PC-3 (cell line): ENCODE measurements at places on chromosomes 16 and 17.

- H3K27ac ChIP-seq = no peak overlapping the region
- no peak for DNase-seq
- H3K36me3 ChIP-seq = no peaks in the 10 kb centered on the region
- no peaks in the 10 kb centered on the region for H3K4me1 ChIP-seq
These were observed 218.2 kb downstream of the WWOX start for GRCh38 chr16:78317564-78318240.

- H3K36me3 ChIP-seq = no peaks in the 10 kb centered on the region
- H3K4me1 ChIP-seq = peaks cover 6% of the 10 kb centered on the region
- no peaks in the 10 kb centered on the region for H3K27me3 ChIP-seq
- no peak for DNase-seq
- no peak overlapping the region for H3K4me3 ChIP-seq
These were observed 20.4 kb downstream of the TBX2 start for GRCh38 chr17:61420052-61420451.

DNA sequence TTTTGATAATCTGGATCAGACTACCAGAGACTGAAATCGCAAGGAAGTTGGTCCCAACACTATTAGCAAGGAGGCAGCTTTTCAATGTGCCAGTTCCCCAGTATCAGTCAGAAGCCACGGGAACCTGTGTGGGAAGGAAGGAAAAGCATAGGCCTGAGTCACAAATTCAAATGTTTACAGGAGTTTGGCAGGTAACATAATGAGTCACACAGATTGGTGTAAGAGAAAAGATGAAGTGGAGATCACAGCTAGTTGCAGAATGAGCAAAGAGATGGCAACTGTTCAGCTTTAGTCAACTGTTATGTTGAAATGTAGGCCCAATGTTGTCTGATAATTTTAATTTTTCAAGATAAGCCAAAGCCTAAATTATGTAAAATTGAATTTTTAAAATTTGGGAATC lies 28.1 kb upstream of the ITGA2B start:
- DNase-seq = peak; percentile 98
- H3K4me3 ChIP-seq = no peak overlapping the region
- peaks cover 16% of the 10 kb centered on the region for H3K4me1 ChIP-seq
- H3K27ac ChIP-seq = peak overlapping the region; percentile 75

- H3K27me3 ChIP-seq = peaks cover 43% of the 10 kb centered on the region
- H3K27ac ChIP-seq = no peak overlapping the region
- no peaks in the 10 kb centered on the region for H3K4me1 ChIP-seq
- no peak for DNase-seq
These were observed 30.3 kb downstream of the PIK3R5 start for GRCh38 chr17:8935191-8935590.

GRCh38 chr17:10135539-10136257 lies 62.7 kb downstream of the GAS7 start:
- no peak for DNase-seq
- no peaks in the 10 kb centered on the region for H3K27me3 ChIP-seq
- H3K4me3 ChIP-seq = no peak overlapping the region
- H3K36me3 ChIP-seq = no peaks in the 10 kb centered on the region

DNA sequence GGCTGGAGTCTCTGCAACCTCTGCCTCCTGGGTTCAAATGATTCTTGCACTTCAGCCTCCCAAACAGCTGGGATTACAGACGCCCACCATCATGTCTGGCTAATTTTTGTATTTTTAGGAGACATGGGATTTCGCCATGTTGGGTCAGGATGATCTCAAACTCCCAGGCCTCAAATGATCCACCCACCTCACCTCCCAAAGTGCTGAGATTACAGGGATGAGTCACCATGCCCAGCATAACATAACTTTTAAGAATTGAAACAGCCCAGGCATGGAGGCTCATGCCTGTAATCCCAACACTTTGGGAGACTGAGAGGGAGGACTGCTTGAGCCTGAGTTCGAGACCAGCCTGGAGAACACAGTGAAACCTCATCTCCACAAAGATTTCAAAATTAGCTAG lies 2.5 kb downstream of the RSL1D1 start:
- DNase-seq = no peak
- H3K27me3 ChIP-seq = no peaks in the 10 kb centered on the region
- peaks cover 51% of the 10 kb centered on the region for H3K36me3 ChIP-seq

GRCh38 chr17:16987830-16988601 lies 16.1 kb upstream of the TNFRSF13B start:
- peaks cover 3% of the 10 kb centered on the region; the same call in 1 of the 2 replicates for H3K4me1 ChIP-seq
- no peak overlapping the region for H3K4me3 ChIP-seq
- H3K36me3 ChIP-seq = no peaks in the 10 kb centered on the region

DNA sequence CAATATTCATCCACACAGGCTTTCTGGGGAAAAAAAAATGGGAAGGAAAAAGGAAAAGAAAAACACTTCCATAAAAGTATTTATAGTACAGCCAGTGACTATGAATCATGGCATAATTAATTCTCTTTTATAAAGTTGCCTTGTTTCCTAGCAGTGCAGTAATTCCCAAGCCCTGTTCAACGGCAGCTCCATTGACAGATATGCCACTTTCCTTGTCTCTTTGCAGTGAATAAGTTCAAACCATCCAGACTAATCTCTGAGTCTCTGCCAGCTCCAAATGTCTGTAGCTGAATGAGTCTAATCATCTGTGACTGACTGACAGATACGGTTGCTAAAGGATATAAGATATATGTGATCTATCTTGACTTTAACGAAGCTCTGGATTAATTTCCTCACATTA lies 52.9 kb upstream of the KCNJ16 start:
- H3K27me3 ChIP-seq = no peaks in the 10 kb centered on the region
- H3K4me1 ChIP-seq = no peaks in the 10 kb centered on the region
- no peaks in the 10 kb centered on the region for H3K36me3 ChIP-seq
- DNase-seq = no peak
- no peak overlapping the region for H3K4me3 ChIP-seq
- no peak overlapping the region for H3K27ac ChIP-seq

DNA sequence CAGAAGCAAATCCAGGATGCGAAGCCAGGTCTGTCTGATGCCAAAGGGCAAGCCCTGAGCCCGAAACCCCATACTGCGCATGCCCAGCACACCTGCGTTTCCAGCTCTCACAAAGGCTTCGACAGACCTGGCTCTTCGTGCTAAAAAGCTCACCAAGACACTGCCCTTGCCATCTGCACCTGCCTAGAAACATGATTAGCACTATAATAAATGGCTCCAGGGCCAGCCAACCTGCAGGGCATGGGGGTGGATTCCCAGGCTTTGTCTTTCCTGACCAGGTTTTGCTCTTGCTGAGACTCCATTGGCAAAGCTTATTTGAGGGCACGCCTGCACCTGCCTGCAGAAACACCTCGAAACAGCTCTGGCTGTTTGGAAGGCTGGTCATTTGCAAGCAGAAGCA lies 14.4 kb upstream of the PLD6 start:
- H3K36me3 ChIP-seq = peaks cover 59% of the 10 kb centered on the region
- no peak overlapping the region for H3K27ac ChIP-seq
- no peaks in the 10 kb centered on the region for H3K27me3 ChIP-seq
- H3K4me1 ChIP-seq = no peaks in the 10 kb centered on the region
- no peak for DNase-seq

- peak overlapping the region; percentile 70 for H3K27ac ChIP-seq
- H3K27me3 ChIP-seq = no peaks in the 10 kb centered on the region
- H3K4me1 ChIP-seq = peaks cover 23% of the 10 kb centered on the region
- peak; percentile 93 for DNase-seq
- no peaks in the 10 kb centered on the region for H3K36me3 ChIP-seq
- H3K4me3 ChIP-seq = no peak overlapping the region
These were observed 85.7 kb downstream of the CDYL2 start for GRCh38 chr16:80718480-80719220.
